ENCODE measurements at places on chromosomes 1 and 21. TPM values are rescaled to one million over a fixed set of nuclear protein-coding genes. Genes with fewer than 3 reads are reported as not detected.

Gene SPRR2D
- polyA plus RNA-seq: not detected

Gene TMEM39B
- polyA plus RNA-seq: 7.0 TPM

Gene TNNI3K
- 13.4 TPM for polyA plus RNA-seq

Gene CDC42BPA
- polyA plus RNA-seq: 32.8 TPM

Gene ZNF648
- not detected for polyA plus RNA-seq

Gene CSF3R
- 4.8 TPM for polyA plus RNA-seq

Gene TMEM200B
- 18.7 TPM for polyA plus RNA-seq

Gene TTC39A
- 11.4 TPM for polyA plus RNA-seq

Gene C8A
- polyA plus RNA-seq: not detected

Gene HCN3
- 12.9 TPM for polyA plus RNA-seq

Gene FAM167B
- polyA plus RNA-seq: 4.6 TPM

Gene TSPAN2
- 87.3 TPM for polyA plus RNA-seq

Gene PRKAA2
- 10.2 TPM for polyA plus RNA-seq

Gene GJB4
- polyA plus RNA-seq: not detected

Gene AUNIP
- polyA plus RNA-seq: 5.6 TPM

Gene ETV3L
- not detected for polyA plus RNA-seq

Gene SPRR3
- polyA plus RNA-seq: not detected

Gene SIM2
- polyA plus RNA-seq: 0.31 TPM

Gene KMO
- not detected for polyA plus RNA-seq

Gene MAP3K6
- polyA plus RNA-seq: 17.8 TPM

Gene RBM11
- 2.6 TPM for polyA plus RNA-seq

Gene VANGL1
- polyA plus RNA-seq: 12.2 TPM

Gene COL11A1
- polyA plus RNA-seq: 26.6 TPM

Gene TAGLN2
- 17.9 TPM for polyA plus RNA-seq

Gene ANGPTL3
- polyA plus RNA-seq: 0.94 TPM

Gene ZNF593OS
- 2.9 TPM for polyA plus RNA-seq

Gene OLFM3
- not detected for polyA plus RNA-seq

Gene DDR2
- polyA plus RNA-seq: 1.3 TPM

Gene STIL
- polyA plus RNA-seq: 2.3 TPM

Gene GPA33
- polyA plus RNA-seq: 0.35 TPM

Gene GUCA2B
- not detected for polyA plus RNA-seq

Gene CLCA1
- polyA plus RNA-seq: not detected

Gene PGLYRP4
- polyA plus RNA-seq: 0.33 TPM

Gene TNFRSF1B
- 0.12 TPM for polyA plus RNA-seq

Gene CYP4X1
- 0.69 TPM for polyA plus RNA-seq

Gene FCRL1
- not detected for polyA plus RNA-seq

Gene HRNR
- not detected for polyA plus RNA-seq

Gene OR2T34
- polyA plus RNA-seq: not detected

Gene LDLRAD1
- polyA plus RNA-seq: not detected

Gene WNT3A
- polyA plus RNA-seq: 0.12 TPM

Gene DIRAS3
- polyA plus RNA-seq: 12.3 TPM

Gene TSSK3
- polyA plus RNA-seq: 4.5 TPM

Gene DNAJC28
- 6.6 TPM for polyA plus RNA-seq

Gene CHRM3
- 2.2 TPM for polyA plus RNA-seq

Gene OPRD1
- 0.13 TPM for polyA plus RNA-seq

Gene ZNF684
- polyA plus RNA-seq: 8.2 TPM

Gene KCNJ9
- polyA plus RNA-seq: 0.09 TPM

Gene LEFTY1
- polyA plus RNA-seq: 0.25 TPM

Gene KIF17
- 1.1 TPM for polyA plus RNA-seq

Gene ZFP69
- polyA plus RNA-seq: 7.2 TPM

Measured in cardiac muscle cell (in vitro differentiated cells and primary cell).